Brain microvascular endothelial cell (primary cell): ENCODE measurements at places on chromosomes 1 and 21.

GRCh38 chr1:55463814-55464475, 248.8 kb upstream of the USP24 start:
- DNase-seq, result no peak

DNA sequence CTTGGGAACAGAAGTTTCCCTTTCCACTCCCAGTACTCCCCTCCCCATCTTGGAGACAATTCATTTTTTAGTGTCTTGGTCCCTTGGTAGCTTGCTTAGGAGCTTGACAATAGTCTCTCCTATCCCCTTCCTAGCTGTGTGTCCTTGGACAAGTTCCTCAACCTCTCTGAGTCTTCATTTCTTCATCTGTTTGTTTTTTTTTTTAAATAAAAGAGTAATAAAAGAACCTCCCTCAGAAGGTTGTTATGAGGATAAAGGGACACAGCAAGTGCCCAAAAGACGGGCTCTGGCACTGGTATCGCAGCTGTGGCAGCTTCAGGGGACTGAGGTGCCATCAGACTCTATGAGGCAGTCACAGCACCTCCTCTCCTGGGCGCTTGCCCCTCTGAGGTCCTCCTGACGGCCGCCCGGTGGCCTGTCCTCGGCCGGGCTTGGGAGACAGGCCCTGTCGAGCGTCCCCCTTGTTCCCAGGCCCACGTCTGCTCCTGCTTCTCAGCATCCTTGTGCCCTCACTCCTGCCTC, 689.2 kb downstream of the MATN1 start:
- no peak for DNase-seq

DNA sequence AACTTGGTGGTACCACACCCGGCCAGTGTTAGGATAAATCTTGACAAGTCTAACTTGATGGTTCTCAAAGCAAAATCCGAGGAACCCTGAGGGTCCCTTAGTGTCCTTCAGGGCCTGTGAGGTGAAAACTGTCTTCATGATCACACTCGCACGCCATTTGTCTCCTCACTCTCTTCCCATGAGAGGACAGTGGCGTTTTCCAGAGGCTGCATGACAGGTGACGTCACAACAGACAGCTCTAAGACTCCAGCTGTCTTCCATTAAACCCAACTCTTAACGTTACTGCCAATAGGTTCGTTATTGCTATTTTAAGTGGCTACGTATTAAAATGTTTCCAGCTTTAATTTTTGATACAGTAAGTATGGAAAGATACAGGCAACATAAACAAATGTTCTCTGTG, 13.8 kb downstream of the CFAP74 start:
- DNase-seq, result no peak

- no peak for DNase-seq
Measured at GRCh38 chr21:39041816-39042215, 141.4 kb downstream of the PSMG1 start.

DNA sequence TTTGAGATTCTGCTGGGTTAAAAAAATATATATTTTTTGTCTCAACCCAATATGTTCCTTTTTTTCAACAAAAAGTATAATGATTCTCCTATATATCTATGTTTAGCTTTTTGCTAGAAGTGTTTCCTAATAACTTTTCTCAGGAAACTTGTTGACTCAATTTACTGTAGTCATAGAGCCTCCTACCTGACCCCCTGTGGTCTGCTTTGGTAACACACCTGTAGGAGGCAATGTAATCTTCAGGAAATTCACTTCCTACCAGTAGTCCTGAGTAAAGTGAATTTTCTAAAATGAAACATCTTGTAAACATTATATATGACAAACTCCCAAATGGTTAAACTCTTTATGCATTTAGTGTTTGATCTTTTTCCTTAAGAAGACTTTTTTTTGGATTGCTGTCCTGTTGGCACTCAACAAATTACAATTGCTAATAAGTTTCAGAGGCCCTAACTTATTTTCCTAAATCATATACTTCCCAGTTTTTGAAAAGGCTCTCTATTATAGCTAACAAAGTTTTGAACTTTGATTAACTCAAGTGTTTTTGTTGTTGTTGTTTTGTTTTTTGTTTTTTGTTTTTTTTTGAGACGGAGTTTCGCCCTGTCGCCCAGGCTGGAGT, 118.3 kb downstream of the OLFML2B start:
- DNase-seq, result no peak

DNA sequence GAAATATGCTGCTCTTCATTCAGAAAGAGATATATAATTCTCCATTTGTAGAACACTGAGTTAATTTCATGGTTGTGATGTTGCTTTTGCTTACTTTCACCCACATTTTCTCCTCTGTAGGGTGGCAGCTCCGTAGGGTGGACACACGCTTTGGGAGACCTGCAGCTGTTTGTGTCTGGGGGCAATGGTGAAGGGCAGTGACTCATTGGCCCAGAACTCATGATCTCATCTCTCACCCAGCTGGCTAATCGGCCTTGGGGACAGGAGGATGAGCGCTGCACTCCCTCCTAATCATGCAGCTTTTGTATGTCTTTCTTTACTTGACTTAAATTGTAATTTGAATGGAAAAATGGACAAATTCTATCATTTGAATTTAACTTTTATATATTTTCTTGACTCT, 9.6 kb downstream of the DISC1 start:
- DNase-seq, result peak; percentile 74

DNA sequence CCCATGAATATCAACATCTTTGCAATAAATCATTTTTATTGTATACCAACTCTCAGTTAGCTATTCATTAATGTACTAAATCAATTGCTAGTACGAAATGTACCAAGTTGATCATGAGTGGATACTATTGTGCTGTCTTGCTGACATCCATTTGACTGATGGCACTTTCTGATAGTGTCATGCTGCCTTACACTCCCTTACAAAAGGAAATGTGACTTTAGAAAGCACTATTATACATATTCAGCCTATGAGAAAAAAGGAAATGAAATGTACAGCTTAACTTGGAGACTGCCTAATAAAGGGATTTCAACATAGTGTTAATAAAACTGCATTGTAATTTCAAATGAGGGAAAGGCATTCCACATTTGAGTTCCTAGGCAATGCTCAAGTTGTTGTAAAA, 52.2 kb downstream of the PLA2G4A start:
- no peak for DNase-seq

- DNase-seq, result peak; percentile 97
Measured at GRCh38 chr1:209839875-209840546, 12.2 kb downstream of the UTP25 start.

DNA sequence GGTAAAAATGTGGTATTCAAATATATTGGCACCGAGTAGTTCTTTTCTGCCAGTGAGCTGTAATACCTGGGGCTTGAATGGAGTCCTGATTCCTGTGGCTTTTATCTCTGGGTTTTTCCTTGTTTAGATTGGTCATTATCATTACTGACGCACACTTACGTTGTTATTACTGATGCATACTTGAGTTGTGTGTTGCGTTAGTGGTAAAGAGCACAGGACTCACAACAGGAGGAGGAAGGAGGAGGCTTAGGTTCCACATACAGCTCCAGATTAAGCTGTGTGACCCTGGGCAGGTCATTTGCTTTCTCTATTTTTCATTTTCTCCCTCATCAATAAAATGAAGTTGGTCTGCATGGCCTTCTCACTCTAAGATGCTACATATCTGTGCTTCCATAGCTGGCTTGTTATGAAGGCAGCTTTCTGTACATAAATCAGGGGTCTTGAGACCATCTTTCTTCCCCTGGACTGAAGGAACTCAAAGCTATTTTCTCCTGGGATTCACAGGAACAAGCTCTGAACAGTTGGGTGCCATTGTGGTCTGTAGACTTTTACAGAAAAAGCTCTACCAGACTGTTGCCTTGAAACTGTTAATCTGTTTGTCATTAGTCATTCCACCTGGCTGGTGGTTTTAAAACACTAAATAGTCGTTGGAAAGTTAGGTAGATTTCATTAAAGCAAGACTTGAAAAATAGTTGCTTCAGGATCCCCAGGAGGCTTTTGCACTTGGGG, 5.6 kb downstream of the ARID1A start:
- DNase-seq, result peak; percentile 62

GRCh38 chr1:80384083-80384830, 1377.7 kb upstream of the ADGRL4 start:
- DNase-seq, result peak; percentile 59

GRCh38 chr1:111436726-111437125, 9.2 kb upstream of the OVGP1 start:
- DNase-seq, result no peak

- DNase-seq, result no peak
Measured at GRCh38 chr1:153588482-153588881, 22.8 kb upstream of the S100A2 start.

DNA sequence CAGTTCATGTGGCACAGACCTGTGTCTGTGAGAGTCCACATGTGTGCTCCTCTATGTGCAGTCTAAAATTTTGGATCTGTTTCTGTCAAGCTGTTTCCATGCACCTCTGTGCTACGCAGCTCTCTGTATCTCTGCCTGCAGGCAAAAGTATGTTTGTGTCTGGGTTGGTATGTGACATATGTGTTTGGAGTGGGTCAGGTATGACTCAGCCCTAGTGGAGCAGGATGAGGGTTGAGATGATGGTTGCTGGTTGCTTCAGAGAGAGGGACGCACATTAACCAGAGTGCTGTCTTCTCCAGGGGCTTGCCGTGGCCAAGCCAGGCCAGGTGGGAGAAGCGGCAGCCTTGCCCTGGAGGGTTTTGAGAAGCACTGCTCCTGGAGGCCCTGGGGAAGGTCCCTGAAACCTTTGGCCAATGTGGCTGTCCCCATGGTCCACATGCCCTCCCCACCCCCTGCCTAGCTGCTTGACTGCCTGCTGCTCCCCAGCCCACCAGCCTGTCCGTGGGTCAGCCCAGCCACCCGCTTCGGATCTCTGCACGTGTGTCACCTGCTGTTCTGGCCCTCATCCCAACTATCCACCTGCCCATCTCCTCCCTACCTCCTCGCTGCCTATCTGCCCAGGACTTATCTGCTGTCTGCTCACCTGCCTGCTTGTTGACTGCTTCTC, 4.1 kb upstream of the EVA1B start:
- peak; percentile 62 for DNase-seq

- DNase-seq, result no peak
Measured at GRCh38 chr1:153277852-153278251, 18.4 kb downstream of the LORICRIN start.

GRCh38 chr1:29767088-29767685, 530.9 kb downstream of the PTPRU start:
- no peak for DNase-seq

- no peak for DNase-seq
Measured at GRCh38 chr1:232704256-232704655, 74.3 kb upstream of the SIPA1L2 start.

DNA sequence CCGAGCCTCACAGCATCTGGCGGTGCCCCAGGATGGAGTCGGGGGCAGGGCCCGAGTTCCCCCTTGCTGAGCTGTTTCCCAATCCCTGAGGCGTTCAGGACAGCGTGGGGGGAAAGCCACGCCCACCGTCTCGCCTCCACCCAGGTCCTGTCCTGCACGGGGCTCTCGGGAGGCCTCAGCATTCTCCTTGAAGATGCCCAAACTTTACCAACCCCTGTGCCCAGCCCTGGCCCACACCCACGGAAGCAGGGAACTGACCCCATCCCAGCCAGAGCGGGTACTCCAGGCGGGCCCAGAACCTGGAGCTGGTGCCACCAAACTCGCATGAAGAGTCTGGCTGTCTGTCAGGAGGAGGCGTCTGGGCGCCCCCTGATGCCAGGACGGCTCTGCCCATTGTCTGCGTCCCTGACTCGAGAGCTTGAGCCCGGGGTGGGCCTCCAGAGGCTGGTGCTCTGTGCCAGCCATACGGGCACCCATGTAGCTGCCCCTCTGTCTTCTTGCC, 35.3 kb upstream of the POFUT2 start:
- no peak for DNase-seq

GRCh38 chr1:100661176-100661575, 58.4 kb upstream of the VCAM1 start:
- DNase-seq, result no peak

DNA sequence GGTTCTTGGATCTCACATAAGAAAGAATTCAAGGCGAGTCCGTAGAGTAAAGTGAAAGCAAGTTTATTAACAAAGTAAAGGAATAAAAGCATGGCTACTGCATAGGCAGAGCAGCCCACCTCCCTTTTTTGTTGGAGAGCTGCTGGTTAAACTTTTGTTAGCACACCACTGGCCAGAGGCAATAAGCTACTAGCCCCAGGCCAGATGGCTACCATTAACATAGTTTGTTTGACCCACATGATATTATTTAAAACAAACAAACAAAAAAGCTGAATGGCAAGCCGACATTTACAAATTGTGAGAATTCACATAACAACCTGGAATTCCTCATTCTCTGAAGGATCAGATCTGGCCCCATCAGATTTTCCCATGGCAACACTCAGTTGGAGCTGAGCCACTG, 19.1 kb upstream of the PAXBP1 start:
- no peak for DNase-seq

GRCh38 chr1:54317084-54317483, 89.1 kb downstream of the SSBP3 start:
- no peak for DNase-seq

DNA sequence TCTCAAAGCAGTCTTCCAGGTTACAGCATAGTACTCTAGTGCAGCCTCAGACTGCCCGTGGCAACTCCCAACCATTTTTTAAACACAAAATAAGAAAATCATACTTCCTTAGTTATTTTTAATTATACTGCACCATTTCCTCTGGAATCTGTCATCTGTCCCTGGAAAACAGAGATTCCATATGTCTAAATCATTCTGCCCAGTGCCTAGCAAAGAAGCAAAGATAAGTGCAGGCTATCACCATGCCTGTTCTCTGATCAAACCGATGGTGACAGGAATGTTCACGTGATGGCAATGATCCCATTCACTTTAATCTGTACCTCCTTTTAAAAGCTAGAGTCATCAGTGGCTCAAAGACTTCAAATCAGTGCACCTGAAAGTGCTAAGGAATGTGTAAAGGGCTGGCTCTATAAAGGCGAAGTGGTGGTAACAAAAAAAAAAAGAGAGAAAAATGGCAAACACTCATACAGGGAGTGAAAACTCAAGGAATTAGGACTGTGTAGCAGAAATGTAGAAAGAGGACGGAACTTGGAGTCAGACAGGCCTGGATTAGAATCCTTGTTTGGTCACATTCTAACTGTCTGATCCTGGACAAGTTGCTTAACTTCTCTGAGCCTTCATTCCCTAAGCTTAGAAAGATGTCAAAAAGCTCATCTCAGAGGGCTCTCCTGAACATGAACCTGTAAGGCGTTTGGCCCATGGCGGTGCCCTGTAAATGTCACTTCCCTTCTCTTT, 9.9 kb upstream of the CCN1 start:
- DNase-seq, result no peak

DNA sequence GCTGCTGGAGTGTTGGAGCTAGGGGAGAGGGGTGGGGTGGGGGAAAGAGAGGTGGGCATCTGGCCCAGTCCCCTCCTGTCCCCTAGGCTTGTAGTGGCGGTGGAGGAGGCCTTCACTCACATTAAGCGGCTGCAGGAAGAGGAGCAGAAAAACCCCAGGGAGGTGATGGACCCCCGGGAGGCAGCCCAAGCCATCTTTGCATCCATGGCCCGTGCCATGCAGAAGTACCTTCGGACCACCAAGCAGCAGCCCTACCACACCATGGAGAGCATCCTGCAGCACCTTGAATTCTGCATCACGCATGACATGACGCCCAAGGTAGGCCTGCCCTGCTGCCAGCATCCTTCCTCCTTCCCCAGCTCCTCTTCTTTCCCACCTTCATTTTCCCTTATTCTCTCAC, 23.6 kb downstream of the VANGL2 start:
- no peak for DNase-seq

GRCh38 chr1:24096009-24096738, 15.8 kb downstream of the MYOM3 start:
- DNase-seq, result no peak

- no peak for DNase-seq
Measured at GRCh38 chr1:161631076-161631475, at the start of gene FCGR3B. FCGR3B (minus strand) TSS chr1:161631176; CDS start chr1:161631094, 82 bp downstream.

- no peak for DNase-seq
Measured at GRCh38 chr21:46181953-46182547, 2.2 kb downstream of the SPATC1L start.
